NCI-H1417 (cell line): ENCODE measurements at places on chromosomes 6 and 20.

DNA sequence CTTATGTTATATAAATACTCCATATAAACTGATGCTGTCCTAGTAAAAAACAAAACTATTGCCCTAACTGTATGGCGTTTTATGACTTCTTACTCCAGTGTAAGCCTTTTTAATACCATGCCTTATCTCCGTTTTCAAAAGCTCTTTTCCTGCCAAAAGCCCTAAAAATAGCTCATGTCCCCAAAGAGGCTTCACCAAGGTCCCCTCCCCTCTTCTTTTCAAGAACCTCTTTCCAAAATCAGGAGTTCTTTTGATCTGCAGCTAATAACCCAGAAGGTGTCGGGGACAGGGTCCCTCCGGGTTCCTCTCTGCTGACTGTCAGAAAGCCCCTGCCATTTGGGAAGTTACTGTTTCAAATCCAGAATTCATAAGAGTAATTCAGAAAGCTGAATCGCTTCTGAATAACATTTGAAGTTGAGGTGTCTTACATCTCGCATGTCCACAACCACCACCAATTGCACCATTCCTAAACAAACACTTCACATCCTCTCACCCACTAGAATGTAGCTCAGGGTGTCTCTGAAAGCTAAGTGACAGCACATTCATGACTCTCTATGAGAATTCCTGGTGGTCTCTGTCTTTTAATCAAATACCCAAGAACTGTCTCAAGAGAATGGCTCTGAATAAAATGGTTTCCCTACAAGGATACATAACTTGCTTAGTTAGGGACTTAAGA lies 13.3 kb downstream of the TASP1 start:
- no peak for DNase-seq

- DNase-seq, result no peak
Observed at GRCh38 chr6:97456070-97456469, 173.1 kb upstream of the MMS22L start.

GRCh38 chr6:83071707-83072106 lies 4.2 kb downstream of the DOP1A start:
- no peak for DNase-seq

DNA sequence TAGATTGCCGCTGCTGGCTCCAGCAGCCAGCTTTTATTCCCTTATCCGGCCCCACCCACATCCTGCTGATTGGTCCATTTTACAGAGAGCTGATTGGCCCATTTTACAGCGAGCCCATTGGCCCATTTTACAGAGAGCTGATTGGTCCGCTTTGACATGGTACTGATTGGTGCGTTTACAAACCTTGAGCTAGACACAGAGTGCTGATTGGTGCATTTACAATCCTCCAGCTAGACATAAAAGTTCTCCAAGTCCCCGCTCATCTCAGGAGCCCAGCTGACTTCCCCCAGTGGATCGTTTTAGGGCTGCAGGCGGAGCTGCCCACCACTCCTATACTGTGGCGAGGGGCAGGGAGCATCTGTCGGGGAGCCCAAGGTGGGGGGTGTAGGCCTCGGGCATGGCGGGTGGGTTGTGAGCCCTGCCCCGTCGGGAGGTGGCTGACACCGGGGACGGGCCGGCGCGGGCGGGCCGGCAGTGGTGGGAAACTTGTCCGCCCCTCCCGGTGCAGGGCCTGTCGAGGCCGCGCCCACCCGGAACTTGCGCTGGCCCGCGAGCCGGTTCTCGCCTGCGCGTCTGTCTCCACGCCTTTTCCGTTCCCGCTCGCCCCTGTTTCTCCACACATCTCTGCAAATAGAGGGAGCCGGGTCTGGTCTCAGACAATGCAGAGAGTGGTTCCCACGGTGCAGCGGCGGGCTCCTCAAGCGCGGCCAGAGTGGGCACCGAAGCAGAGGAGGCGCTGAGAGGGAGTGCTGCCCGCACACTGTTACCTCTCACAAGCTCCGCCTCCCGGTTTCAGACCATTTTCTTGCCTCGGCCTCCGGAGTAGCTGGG lies 86.1 kb upstream of the STMND1 start:
- no peak for DNase-seq

GRCh38 chr6:108838101-108838717 lies 10.0 kb upstream of the ARMC2 start:
- DNase-seq, result peak; percentile 29

- DNase-seq, result no peak
Observed at GRCh38 chr6:14913931-14914330, 331.9 kb upstream of the JARID2 start.

DNA sequence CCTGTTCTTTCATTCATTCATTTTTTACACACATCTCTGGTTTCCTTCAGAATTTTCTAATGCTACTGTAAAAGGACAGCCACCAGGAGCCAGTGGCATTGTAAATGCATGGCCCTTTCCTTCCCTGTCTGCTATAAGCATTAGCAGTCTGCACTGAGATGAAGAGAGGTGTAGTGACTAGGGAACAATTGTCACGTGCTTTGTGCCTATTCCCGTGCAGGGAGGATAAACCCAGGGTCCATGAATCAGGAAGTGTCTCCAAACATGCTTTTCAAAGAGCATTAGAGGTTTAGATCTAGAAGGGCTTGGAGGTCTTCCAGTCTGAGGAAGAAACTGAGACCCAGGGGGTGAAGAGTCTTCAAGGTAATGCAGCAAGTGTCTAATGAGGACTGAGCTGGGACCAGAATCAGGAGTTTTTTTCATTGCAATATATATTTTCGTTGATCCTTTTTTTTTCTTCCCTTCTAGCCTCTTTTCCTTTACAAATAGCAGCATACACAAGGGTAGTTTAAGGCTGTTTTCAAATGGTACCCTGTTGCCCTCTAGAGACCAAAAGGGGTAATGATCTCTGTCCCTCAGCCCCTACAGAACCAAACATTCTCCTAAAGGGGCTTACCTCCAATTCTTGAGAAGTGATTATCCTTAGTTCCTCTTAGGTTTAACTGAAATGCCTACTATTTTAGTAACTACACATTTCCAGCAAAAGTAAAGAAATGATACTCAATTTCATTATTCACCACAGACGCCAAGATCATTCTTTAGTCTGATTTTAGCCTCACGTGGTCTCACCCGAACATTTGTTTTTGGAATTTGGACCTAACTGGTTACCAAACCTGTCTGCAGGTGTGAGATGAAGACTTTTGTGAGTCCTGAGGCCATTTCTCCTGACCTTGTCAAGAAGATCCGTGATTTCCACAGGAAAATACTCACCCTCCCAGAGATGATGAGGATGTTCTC lies 6.6 kb downstream of the TRIM15 start:
- DNase-seq, result peak; percentile 5

DNA sequence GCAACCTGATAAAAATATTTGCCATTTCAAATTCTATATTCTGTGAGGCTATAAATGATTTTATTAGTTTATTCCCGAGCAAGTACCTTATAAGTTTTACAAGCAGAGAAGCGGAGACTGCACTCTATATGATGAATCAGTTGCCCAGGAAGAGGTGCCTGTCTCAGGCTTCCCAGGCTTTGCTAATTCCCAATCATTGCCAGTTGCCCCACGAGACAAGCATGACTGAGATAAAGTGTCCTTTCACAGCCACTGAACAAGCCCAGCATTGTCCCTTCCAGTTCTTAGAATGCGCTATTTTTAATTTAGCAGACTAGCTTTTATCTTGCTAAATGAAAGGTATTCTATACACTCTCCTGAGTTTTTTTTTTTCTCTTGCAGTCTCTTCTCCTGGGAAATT lies 260.7 kb downstream of the ALDH8A1 start:
- no peak for DNase-seq

DNA sequence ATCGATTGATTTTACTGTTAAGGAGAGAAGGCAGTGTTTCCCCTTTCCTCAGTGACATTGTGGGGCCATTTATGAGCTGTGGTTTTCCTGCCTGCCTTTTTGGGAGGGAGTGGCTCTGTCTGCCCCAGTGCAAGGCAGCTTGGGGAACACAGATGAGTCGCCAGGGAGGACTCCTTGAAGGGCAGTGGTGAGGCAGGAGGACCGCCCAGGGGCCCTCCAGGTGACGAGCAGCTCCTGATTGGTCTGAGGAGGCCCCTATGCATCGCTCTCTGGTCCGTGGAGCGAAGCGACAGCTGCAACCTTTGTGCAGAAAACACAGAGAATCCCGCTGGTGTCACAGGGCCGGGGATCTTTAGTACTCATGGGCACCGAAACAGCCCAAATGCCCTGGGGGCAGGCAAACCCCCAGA lies 100.3 kb downstream of the TMEM242 start:
- peak; percentile 38 for DNase-seq

DNA sequence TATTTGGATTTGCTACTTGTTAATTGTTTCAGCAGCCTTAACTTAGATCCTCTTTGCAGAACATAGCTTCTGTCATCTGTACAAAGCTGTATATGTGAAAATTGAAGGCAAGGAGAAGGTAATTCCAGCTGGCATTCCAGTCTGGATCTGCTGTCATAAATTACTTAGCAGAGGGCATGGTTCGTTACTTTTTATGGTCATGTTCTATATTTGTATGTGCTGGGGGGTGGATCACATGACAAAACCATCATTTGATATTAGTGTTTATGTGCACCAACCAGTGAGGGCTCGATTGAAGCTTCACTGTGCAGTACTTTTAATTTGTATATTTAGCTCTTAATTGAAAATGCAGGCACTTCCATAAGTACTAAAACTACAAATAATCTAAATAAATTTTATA lies 80.2 kb downstream of the CAP2 start:
- DNase-seq, result peak; percentile 73

GRCh38 chr6:140225701-140226436 lies 851.4 kb upstream of the CITED2 start:
- DNase-seq, result no peak

DNA sequence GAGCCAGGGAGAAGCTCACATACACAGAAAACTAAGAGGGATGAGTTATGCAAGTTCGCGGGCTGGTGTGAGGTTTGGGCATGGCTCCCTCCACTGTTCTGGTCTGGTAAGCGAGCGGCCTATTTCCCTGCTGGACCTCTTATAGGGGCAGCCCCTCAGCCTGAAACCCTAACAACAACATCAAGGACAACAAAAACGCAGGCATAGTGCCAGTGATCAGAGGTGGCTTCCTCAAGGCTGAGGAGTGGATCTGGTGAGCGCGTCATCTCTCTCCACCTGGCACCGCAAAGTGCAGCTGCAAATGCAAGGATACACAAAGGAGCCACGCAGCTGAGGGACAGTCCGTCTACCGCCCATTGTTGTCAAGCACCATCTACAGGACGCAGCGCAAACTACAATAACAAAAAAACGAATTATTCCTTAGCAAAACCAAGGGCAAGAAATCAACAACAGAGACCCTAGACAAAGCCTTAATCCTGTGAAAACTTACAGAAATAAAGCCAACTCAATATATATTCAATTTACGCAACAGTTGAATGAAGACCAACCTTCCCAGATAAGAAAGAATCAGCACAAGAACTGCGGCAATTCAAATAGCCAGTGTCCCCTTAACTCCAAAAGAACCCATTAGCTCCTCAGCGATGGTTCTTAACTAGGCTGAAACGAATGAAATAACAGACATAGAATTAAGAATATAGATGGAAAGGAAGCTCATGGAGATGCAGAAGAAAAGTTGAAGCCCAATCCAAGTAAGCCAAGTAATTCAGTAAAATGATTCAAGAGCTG lies 9.2 kb upstream of the DEFB110 start:
- peak; percentile 1 for DNase-seq

GRCh38 chr6:104526376-104526775 lies 333.3 kb downstream of the HACE1 start:
- DNase-seq, result no peak

- no peak for DNase-seq
Observed at GRCh38 chr6:142294679-142295078, 7.1 kb upstream of the ADGRG6 start.

DNA sequence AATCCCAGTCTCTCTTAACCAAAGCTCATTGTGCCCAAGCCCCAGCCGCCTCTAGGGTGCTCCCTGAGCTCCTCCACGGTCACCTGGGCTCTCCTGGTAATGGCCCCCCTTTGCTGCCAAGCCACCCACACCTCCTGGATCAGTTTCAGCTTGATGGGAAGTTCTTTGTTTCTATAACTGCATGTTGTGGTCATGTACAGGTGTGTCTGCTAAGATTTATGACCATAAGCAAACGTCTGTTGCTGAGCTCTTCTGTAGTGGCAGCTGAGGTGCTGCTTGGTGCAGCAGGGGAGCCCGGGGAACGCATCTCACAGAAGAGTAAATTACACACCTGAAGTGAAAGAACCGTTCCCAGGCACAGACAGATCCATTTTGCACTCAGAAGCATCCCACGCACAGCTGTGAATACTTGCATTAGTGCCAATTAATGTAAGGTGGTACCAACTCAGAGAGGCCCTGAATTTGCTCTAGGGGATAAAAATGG lies 194.6 kb upstream of the ARID1B start:
- DNase-seq, result peak; percentile 89

- no peak for DNase-seq
Observed at GRCh38 chr6:3624250-3625136, 127.0 kb downstream of the PXDC1 start.

DNA sequence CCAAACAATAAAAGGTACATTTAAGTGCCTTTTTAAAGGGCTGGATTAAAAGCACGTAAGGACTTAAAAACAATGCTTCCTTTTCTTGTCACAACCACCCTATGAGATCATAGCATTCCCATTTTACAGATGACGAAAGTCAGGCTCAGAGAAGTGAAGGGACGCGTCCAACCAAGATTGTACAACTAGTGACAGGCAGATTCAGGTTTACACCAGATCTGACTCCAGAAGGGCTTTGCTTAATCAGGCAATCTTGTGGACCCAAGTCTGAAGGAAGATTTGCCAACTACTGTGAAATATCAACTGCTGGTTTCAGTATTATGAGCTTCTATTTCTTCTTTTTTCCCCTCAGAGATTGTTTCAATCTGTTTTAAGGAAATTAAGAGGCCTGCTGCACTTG lies 877 bp downstream of the ENPP4 start:
- DNase-seq, result peak; percentile 53

DNA sequence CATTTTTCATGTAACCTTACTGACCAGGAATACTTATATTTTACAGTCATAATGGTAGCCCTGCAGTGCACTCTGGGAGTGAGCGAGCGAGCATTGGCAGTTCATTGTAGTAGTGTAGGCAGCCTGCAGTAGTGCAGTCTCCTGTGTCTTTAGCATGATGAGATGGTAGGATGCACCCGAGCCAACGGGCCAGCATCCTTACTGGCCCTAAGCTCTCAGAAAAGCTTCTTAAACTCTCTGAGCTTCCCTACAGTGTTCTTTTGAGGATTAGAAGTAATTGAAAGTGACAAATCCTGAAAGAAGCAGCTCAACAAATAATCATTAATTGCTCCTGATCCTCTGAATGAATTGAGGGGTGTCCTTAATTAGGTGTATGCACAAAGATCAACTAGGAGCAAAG lies 20.9 kb downstream of the SLC9A8 start:
- no peak for DNase-seq

DNA sequence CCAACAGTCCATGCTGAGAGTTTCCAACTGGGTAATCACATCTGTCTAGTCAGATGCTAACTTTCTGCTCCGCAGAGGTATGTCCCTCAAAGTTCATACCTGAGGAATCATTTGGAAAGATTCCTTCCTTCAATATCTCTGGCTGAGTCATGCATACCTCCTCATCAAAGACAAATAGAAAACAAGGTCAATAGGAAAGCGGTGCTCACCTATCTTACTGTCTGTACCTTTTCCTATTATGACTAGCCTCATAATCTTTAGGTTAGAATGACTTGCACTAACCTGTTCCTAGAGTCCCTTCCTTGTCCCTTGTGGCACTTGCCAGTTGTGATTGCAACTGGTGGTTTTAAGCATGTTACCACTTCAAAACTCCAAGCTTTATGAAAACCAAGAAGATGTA lies 78.2 kb upstream of the PTPRK start:
- DNase-seq, result no peak

- no peak for DNase-seq
Observed at GRCh38 chr20:5703681-5704101, 46.5 kb upstream of the SHLD1 start.
